ENCODE measurements at places on chromosomes 2 and 18.

DNA sequence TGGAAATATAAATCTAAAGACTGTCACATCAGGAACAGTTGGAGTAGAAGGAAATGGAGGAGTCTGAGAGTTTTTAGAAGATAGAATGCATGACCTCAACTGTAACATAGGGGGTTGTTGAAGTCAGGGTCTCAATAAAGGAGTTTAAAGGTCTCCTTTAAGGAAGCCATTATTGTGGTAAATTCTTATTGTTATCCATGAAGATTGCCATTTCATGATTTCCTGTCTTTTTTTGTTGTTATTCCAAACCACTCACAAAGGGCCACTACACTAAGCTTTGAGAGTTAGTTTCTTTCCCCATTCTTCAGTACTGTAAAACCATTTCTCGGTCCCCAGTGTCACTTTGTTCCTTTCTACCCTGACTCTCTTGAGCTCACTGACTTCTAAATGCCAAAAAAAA is 134.0 kb downstream of the DTNA start:
- no peak for DNase-seq

DNA sequence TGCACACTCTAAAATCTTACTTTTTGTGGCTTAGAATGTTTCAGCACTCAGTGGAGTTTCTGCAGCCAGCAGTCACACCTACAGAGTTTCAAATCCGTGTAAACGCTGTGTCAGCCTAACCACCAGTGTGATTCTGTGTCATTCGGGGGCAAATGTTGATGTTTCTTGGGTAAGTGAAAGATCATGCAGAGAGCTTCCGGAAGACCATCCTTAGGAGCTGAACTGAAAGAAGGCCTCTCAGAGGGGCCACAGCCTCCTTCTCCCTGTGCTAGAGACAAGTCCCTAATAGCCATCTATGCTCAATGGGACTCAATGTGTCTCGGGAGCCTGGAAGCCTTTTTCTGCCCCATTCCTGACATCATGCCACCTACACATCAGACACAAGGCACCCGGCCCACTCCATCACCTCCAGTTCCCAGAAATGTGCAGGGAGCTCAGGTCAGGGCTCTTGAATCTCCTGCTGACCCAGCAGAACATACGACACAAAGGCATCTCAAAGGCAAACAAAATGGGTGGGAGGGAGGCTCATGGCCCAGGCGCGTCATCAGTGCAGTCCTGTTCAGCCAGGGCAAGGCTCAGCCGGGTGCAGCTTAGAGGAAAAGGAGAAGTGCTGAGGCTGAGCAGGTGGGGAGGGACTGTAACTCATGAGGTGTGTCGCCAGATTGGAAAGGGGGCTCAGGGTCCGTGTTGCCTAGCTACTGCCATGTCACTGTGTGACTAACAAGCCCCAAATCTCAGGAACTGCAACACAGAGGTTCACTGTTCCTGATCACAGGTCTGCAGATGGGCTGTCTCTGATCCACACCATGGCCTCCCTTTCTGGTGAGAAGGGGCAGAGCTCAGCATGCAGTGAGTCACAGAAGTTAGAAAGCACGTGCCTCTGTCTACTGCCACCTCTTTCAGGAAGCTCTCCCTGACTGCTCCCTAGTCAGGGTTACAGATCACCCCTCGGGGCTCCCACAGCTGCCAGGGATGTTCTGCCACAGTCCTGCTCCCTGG is 82.0 kb downstream of the SMAD7 start:
- DNase-seq: no peak

DNA sequence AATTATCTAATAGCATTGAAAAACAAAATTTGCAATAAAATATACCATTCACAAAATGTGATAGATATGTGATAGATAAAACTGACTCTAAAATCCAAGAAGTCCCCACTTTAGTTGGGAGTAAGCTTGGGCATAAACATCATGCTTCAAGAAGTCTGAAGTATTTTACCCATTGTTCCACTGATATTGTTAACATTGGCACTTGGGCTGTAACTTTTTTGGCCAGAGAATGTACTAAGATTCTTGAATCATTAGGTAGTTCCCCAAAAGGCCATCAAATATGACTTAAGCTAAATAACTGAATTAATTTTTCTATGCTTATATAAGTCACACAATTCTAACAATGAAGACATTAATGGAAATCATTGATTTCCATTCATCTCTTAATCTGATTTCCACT is 413.6 kb downstream of the CDH2 start:
- no peak for DNase-seq

DNA sequence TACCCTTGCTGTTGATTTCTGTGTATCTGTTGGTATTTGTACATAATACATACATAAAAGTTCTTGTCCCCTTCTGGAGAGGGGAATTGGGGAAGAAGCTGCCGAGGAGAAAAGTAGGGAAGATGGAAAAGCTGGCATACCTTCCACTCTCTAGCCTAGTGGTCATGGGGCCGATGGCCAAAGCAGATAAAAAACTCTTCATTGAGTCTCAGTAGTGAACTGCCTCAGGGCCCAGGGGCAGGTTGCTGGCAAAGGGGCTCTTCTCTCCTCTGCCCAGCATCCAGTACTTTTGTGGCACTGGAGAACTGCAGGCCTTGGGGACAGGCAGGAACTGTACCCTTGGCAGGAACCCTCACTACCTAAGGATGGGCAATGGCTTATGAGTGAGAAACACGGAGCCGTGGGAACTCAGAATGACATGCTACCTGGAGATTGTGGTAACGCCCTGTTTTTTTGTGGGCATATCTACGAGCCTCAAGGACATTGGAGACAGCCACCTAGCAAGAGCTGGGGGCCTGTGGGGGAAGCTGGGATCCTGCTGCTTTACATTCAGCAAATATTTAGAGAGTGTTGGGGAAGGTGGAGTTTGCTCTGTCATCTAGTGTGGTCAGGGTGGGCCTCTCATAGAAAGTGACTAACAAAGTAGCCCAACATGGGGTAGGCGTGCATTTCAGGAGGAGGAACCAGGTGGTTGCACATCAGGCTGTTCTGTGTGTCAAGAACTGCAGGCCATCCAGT is 22.6 kb upstream of the ITGB6 start:
- no peak for DNase-seq

GRCh38 chr2:121529439-121530211 is 1.1 kb upstream of the RNU4ATAC start:
- DNase-seq: peak; percentile 58

GRCh38 chr2:169286624-169287231 is 75.6 kb downstream of the LRP2 start:
- no peak for DNase-seq

DNA sequence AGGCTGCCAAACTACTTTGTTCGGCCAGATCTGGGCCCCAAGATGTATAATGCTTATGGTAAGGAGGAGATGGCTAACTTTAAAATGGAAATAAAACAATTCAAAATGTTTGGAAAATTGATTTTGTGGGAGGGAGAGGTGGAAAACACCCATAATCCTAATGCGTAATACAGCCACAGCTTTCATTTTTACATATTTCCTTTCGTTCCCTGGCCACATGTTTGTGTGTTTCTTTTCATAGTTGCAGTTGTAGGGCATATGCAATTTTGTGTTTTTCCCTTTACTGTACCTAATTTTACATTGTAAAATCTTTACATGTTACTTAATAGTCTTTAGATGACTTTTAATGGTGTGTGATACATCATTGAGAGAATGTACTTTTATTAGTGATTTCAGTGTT is 44.6 kb downstream of the KDM3A start:
- no peak for DNase-seq

- DNase-seq: no peak
Observed at GRCh38 chr2:98012561-98012991, 16.8 kb upstream of the TMEM131 start.

DNA sequence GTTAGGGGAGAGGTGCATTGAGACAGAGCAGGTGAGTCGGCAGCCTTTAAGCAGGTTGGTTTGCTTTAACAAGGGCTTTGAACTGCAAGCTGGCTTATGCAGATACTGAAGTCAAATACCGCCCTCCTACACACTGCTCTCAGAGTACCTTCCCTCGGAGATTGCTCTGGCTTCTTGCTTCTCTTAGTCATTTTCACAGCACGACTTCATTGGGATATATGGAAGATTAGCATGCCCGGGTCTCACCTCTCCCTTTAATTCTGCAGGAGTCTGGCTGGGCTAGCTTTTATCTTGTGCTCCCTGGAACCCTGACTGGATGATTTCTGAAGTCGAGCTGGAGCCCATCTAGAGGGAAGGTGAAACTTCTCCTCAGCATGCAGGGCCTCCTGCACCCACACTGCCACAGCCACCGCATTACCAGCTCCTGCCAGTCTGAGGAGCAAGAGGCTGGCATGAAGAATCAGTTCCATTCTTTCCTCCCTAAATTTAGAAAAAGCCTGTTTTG is 395.5 kb upstream of the HNRNPA3 start:
- DNase-seq: peak; percentile 36

GRCh38 chr2:37526323-37526722 is 145.1 kb downstream of the CDC42EP3 start:
- no peak for DNase-seq

DNA sequence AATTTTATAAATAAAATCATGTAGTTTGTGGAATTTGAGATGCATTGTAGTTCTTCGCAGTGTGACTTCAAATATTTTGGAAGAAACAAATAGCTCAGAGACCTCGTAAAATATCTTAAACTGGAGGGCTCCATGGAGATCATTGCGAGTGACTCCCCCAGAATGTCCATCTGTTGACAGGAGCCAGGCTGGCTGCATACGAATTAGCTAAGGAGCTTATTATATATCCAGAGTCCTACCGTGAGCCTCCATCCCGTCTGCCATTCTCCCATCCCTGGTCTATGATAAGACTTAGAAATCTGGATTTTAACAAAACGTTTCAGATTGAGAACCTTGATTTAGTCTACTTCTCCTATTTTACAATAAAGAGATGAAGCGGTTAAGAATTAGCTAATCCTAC is 80.2 kb downstream of the MSH2 start:
- no peak for DNase-seq

- peak; percentile 88 for DNase-seq
Observed at GRCh38 chr2:17030047-17030446, 364.4 kb upstream of the CYRIA start.

- DNase-seq: no peak
Observed at GRCh38 chr2:191189112-191189635, 38.4 kb upstream of the STAT4 start.

- DNase-seq: no peak
Observed at GRCh38 chr2:105791229-105791628, 46.5 kb downstream of the NCK2 start.

- DNase-seq: no peak
Observed at GRCh38 chr2:102258386-102259074, 52.8 kb upstream of the IL1RL1 start.

DNA sequence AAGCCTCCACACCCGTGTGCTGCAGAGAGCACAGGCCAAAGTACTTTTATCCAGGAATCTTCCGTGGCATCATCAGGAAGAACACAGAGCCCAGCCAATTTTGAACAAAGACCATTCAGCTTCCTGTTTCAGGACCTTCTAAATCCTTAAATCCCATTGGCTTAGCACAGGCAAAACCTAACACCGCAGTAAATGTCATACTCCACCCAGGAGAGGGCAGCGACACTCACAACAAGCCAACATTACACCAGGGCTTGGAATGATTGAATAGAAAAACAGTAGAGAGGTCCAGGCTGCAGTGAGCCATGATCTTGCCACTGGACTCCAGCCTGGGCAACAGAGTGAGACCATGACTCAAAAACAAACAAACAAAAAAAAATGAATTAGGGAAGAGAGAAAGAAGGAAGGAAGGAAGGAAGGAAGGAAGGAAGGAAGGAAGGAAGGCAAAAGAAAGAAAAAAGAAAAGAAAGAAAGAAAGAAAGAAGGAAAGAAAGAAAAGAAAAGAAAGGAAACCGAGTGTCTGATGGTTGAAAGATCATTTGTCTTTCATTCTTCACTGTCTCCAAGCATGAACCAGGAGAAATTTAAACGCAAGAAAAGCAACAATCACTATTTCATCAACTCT is 144.6 kb upstream of the SATB2 start:
- DNase-seq: no peak

DNA sequence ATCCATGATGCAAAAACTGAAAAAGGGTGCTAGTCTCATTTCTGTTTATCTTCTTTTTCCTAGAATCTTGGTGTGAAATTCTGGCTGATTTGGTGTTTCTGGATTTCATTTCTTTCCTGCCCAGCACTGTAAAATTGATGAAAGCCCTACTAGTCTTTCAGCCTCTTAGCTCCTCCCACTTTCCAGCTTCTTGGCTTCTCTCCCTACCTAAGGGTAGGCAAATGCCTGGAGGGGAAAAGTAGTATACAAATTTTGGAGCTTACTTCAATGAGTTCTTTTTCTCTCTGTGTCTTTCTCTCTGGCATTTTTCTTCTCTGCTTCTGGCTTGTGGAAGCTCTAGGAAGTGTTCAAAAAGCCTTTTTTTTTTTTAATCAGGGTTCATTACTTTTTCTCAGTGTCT is 160.5 kb downstream of the XIRP2 start:
- DNase-seq: no peak

GRCh38 chr2:124834331-124834730 is 809.2 kb downstream of the CNTNAP5 start:
- DNase-seq: no peak

- DNase-seq: no peak
Observed at GRCh38 chr2:16729335-16729734, 63.7 kb upstream of the CYRIA start.

DNA sequence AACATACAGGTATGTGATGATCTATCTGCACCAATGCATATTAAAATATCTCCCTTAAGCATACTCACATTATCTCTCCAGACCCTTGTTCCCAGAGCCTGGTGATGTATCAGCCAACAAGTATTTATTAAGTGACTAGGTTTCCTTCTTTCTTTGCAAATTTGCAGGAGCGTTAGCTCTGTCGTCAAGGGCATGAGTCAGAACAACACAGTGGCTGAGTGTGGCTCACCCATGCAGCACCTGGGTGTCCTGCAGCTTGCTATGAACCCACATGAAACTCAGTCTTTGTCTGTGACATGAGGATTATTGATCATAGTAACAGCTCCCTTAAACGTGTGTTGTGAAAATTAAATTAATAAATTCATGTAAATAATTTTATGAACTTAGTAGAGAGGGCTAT is 96.6 kb downstream of the PIEZO2 start:
- DNase-seq: no peak

DNA sequence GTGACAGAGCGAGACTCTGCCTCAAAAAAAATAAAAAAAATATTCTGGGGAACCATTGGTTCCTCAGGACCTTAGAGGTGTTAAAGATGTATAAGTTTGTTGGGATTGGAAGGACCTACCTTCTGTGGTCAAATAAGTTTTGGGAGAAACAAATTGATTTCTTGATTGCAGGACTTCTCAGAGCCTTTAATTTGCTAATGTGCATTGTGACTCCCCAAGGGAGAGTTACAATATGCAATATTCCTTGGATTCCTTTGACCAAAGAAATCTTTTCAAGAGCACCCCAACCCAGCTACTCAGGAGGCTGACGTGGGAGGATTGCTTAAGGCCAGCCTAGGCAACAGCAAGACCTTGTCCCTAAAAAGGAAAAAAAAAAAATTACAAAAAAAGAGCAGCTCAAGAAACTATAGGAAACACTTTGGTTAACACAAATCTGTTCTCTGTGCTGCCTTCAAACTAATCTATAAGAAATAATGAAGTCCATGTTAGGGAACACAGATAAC is 6.5 kb downstream of the NAGK start:
- no peak for DNase-seq

Measured in NCI-H1436 (cell line).